ENCODE measurements at places on chromosomes 1 and 21.

DNA sequence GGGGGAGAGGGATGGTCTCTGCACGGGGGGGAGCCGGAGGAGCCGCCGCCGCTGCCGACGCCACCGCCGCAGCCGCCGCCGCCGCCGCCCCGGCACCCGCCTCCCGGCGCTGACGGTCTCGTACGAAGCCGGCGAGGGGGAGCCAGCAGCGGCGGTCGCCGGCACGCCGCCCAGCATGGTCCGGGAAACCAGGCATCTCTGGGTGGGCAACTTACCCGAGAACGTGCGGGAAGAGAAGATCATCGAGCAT, 311 bp downstream of the SPEN start:
- DNase-seq = no peak

DNA sequence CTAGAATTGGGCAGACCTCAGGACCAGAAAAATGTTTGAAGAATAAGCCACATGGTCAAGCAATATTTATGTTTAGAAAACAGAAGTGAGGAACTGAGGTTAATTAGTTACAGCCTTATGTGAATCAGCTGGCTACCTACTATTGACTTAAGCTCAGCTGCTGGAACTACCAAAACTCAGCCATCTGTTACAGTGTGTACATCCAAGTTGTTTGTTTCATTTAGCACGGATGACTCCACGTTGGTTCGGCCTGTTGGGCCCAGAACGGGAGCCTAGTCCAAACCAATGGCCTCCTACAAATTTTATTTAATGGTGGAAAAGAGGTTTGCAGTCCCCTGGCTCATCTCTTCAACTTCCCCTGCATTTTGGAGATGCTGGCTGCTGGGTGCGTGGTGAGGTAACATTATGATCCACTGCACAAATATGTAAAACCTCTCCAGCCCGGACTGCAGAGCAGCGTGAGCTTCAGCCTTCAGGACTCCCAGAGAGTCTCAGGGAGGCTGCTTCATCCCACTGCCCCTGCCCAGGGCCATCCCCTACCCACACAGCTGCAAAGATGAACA, 143.4 kb downstream of the ZZZ3 start:
- no peak for DNase-seq

- DNase-seq = no peak
These were observed 5.6 kb upstream of the POFUT2 start for GRCh38 chr21:45293220-45293725.

DNA sequence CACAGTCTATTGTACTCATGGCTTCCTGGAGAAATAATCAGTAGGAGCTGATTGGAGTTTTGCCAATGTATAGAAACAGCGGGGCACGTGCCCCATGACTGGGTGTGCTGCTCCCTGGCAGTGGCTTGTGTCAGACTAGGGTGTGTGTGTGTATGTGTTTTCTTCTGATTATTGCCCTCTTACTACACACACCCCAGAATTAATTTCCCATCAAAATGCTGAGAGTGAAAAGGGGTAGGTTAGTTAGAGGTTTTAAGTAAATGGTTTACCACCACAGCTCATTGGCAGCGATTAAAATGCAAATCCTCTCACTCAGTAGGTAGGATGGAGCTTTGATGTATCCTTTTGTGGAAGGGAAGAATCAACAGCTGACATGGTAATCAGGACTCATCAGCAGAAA, 29.9 kb downstream of the HHAT start:
- no peak for DNase-seq

DNA sequence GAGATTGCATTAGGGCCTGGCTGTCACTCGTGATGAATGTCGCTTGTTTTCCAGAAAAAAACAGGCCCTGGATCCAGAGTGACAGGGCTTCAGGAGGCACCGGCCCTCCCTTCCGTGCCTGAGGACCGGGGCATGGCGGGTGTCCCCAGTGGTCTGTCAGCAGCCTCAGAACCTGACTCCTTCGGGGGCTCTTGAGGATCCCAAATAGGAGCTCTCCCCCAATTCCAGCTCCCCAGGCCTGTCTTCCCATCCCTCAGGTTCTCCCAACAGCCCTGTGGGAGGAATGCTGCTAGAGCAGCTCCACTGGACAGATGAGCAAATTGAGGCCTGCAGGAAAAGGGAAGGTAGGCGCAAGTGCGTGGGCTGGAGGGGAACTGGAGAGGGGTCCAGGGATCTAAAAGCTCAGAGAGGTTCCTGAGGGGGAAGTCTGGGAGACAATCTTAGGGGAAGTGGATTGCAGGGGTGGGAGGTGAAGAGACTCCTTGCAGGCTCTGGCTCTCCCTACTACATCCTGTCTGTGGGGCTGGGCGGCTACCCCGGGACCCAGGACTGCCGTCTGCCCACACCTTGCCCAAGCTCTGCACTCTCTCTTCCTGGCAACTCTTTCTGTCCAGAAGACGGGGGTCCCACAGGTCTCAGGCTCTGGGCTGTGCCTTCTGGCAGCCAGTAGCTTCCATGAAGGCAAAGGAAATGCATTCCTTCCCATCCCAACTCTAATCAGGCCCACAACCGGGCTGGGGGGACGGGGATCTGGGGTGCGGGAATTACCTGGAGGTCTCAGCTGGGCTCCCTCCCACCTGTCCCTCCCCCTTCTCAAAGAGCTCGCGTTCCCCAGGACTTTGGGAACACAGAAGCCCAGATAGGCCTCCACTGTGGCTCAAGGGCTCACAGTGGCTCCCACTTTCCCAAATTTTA, 105.7 kb upstream of the CASZ1 start:
- DNase-seq = no peak

DNA sequence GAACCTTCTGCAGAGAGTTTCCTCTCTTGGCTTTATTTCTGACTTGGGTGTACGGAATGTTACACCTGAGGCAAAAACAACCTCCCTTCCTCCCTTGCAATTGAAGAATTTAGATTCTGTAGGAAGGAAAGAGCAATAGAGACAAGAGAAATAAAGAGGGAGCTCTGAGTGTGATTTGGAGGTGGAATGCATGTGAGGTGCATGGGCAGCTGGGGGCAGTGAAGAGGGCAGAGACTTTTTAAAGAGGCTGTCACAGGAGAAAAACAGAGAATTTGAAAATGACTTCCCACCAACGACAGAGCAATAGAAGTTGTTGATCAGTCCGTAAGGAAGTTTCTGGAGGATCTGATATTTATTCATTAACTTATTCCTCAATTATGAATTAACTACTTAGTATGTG, 172.0 kb upstream of the B3GALT2 start:
- DNase-seq = no peak

DNA sequence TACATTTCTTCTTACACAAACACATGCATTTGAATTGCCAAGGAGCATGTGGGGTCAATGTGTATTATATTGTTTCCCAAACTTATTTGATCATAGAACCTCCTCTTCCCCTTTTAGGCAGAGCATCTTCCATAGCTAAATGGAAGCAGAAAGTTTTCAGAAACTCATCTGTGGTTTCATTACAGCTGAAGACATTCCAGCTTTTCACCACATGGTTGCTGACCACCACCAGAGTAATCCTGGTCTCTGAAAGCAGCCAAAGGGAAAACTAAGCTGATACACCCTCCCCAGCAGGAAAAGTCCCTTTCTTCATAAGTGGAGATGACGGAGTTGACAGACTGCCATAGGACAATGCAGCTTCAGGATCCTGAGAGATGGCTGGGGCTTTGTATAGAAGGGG, 30.2 kb upstream of the OTUD3 start:
- no peak for DNase-seq

DNA sequence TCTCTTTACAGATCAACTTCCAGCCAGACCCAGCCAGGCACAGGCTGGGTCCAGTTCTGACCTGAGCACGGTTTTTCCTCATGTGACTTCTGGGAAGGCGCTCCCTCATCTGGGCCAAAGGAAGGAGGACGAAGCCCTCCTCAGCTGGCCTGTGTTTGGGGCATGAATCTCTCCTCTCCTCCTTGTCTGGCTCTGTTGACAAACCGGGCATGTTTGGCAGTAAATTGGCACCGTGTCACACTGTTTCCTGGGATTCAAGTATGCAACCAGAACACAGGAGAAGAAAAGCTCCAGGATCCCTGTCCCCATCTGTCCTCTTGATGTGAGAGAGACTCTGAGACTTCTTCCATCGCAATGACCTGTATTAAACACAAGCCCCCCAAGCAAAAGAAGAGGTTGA, 18.3 kb downstream of the NECAP2 start:
- DNase-seq = no peak

- no peak for DNase-seq
These were observed 35.3 kb downstream of the CHD5 start for GRCh38 chr1:6144647-6145395.

DNA sequence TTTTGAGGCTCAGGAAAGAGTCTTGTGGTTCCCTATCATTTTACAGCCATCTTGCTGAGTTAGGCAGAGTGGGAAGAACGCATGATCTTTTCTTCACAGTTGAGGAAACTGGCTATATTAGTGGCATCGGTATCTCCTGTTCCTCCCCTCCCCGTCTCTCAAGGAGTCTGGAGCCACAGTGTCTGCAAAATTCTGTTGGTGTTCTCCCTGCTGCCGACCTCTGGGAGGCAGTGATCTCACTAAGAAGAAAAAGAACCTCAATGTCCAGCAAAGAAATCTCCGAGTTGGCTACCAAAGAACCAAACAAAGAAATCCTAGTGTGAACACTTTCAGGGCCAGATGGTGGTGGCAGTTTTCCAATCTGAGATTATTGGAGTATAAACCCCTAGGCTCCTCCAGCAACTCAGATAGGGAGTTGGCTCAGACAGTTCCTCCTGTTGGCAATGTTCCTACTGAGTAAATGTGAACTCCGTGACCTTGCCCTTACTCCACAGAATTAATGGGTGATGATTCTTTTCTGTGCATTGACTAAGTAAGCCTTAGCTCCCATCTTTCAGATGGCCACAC, 41.2 kb downstream of the PRAMEF20 start:
- DNase-seq = no peak

DNA sequence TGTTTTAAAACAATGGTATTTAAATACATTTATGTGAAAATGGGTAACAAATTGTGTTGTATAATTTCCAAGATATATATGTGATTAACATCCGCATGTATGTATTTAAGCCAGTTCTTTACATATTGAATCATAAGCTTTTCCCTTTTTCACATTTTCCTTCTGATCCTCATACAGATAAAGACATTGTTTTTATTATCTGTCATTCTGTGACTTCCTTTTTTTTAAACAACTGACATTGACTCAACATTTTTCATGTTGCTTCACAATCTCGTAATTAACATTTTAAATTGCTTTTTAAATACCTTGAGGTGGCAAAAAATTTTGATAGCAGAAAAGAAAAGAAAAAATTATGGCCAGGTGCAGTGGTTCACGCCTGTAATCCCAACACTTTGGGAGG, 1.4 kb downstream of the STXBP3 start:
- no peak for DNase-seq

GRCh38 chr1:94280541-94280940, 43.2 kb upstream of the ARHGAP29 start:
- no peak for DNase-seq

GRCh38 chr21:38126666-38127303, 130.0 kb upstream of the KCNJ15 start:
- peak; percentile 31 for DNase-seq

DNA sequence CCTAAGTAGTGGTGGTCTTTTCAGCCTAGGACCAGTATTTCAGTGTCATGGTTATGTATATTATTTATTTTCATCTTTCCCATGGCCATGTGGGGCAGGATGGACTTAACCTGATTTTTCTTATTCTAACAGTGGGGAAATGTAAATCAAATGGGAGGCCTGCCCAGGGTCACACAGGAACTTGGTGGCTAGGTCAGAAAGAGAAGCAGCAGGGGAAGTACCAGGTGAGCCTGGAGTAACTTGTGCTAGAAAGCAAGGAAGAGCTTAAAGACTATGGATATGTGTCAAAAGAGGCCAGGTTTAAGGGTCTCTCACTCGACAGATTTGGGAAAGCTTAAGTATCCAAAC, 936 bp downstream of the ZFP69B start:
- DNase-seq = no peak

- DNase-seq = no peak
These were observed 1.1 kb upstream of the MTMR11 start for GRCh38 chr1:149937759-149938158.

DNA sequence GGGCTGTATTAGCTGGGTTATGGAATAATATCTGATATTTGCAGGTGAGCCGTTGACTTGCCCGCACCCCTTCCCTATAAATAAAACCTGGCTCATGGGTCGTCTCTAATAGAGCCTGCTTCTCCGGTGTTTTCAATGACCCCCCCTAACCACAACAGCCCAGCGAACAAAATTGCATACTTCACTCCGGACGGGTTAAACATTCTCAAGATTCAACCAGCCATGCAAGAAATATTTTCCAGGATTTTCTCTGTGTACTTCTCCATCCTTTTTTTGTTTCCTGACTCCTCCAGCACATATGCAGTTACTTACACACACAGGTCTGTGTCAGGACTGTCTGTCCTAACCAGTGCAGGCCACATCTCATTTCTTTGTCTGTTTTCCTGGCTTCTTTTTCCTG, 267.7 kb downstream of the ZNF648 start:
- DNase-seq = no peak

All from HTR-8/SVneo (cell line).